ENCODE measurements at places on chromosomes 2 and 18.

GRCh38 chr2:18253686-18254197 is 306.7 kb downstream of the RDH14 start:
- no peak for DNase-seq

DNA sequence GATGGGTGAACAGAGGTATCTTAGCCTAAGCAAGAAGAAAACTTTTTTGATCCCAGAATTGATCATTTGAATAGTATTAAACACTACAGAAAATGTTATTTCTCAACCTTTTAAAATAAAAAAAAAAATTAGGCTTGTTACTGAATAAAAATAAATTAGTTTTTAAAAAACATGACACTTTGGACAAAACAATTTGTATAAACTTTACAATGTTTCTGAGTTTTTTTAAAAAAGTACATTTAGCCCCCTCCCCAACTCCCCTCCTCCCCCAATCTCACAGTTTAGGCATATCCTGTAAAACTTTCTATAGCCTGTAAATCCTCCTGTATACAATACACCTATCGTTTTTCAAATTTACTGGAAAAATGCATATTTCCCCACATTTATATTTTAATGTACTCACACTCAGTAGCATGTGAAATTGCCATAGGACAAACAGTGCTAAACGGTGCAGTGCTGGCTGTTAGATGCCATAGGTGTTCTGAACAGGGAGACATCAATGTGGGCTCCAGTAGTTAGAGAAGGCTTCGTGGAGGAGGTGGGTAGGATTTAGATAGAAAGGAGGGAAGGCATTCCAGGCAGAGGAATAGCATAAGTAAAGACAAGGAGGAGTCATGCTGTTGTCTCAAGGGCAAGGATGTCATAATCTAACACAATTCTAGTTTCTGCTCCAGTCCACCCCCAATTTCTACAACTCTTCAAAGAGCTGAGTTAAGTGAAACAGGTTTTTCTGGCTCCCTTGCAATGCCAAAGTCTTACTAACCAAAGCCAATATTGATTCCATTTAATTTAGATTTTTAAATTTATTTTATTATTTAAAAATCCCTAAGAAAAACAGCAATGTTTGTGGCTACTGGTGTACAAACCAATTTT is 50.9 kb downstream of the SP3 start:
- no peak for DNase-seq

- DNase-seq, result no peak
These were observed 265.5 kb downstream of the TGIF1 start for GRCh38 chr18:3715231-3716080.

DNA sequence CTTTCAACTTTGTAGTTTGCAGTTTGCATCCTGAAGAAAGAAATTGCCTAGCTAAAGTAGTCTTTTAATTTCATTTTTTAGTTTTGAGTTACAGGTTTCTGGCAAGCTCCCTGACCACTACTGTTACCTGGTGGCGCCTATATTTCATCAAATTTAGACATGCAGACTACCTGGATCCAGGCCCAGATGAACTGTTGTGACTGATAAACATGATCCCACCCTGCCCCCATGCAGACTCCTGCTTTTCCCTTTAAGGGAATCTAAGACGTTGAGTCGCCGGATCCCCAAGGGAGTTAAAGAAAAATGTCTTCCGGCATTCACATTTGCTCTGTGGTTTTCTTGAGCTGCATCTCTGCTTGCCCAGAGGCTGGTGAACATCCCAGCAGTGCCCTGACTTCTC is 22.2 kb downstream of the METAP1D start:
- DNase-seq, result peak; percentile 25

- DNase-seq, result peak; percentile 67
These were observed 1.7 kb upstream of the SCYGR2 start for GRCh38 chr2:227597036-227597435.

- no peak for DNase-seq
These were observed 214.4 kb downstream of the ZNF385B start for GRCh38 chr2:179646862-179647587.

DNA sequence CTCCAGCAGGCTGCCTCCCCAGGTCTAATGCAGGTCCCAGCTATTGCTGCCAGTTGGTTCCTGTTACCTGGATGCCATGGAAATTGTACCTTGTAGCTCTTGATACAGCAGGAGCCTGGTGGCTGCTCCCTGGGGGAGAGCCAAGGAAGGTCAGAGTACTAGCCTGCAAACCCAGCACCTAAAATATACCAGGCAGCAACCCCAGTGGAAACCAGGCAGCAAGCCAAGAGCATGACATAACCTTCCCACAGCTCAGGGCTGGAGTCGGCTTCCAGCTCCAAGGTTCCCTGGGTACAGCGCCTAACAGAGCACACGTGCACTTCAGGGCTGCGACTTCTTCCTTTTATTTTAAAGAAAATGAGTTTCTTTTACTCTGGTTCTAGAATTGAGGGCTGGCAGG is 30.3 kb downstream of the TNP1 start:
- DNase-seq, result peak; percentile 90

- DNase-seq, result peak; percentile 23
These were observed 249.9 kb downstream of the PLCL1 start for GRCh38 chr2:198054299-198054698.

GRCh38 chr18:35389095-35389618 is 12.0 kb upstream of the ZNF396 start:
- no peak for DNase-seq

GRCh38 chr2:47015206-47015605 is 99.6 kb upstream of the MCFD2 start:
- DNase-seq, result no peak

- no peak for DNase-seq
These were observed 21.2 kb downstream of the SCG2 start for GRCh38 chr2:223580951-223581350.

DNA sequence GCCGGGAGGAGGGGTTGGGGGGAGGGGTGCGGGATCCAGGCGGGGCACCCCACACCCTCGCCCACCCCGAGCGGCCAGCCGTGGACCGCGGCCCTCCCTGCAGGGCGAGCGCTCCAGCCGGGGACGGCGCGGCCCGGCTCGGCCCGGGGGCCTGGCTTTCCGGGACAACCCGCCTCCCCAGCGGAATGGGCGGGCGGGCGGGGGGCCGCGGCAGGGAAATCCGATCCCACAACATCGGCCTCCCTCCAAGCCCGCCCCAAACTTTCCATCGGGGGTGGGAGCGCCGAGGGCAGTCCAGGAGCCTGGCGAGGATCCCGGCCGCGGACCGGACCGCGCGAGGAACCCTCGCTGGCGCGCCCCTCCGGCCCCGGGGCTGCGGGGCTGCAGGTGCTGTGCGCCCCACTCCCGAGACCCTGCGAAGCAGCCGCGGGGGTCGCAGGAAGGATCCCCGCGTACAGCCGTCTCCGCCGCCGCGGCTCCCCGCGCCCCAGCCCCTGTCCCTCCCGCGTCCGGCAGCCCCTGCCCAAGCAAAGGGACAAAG is 529 bp downstream of the SEMA4C start:
- peak; percentile 84 for DNase-seq

GRCh38 chr2:173759959-173760358 is 205.2 kb downstream of the SP3 start:
- no peak for DNase-seq

Measured in stomach (tissue), 19 donors.